Nasal cavity respiratory epithelium epithelial cell of viscerocranial mucosa (primary cell): ENCODE measurements at places on chromosomes 7 and 10. TPM values are rescaled to one million over a fixed set of nuclear protein-coding genes. Genes with fewer than 3 reads are reported as not detected.

COL28A1 gene
- under 0.01 TPM in 1 of 2 replicates, not detected in the other for total RNA-seq

C7orf33 gene
- total RNA-seq = not detected in 2 replicates

HTR5A gene
- not detected in 2 replicates for total RNA-seq

FAM185A gene
- total RNA-seq = 7.2 and 13.0 TPM in 2 replicates

NPSR1 gene
- not detected in 2 replicates for total RNA-seq

CALCR gene
- not detected in 2 replicates for total RNA-seq

ZNF117 gene
- total RNA-seq = 2.4 and 31.0 TPM in 2 replicates

TMEM213 gene
- total RNA-seq = not detected in 2 replicates

PTF1A gene
- not detected in 2 replicates for total RNA-seq

HHEX gene
- total RNA-seq = under 0.01 and 0.28 TPM in 2 replicates

STAG3 gene
- total RNA-seq = 0.07 and 0.34 TPM in 2 replicates

MMRN2 gene
- 0.21 and 8.9 TPM in 2 replicates for total RNA-seq

SNX10 gene
- 1.0 and 3.6 TPM in 2 replicates for total RNA-seq

ITPRID1 gene
- not detected in 2 replicates for total RNA-seq

FAM13C gene
- 1.00 TPM in 1 of 2 replicates, not detected in the other for total RNA-seq

STEAP1 gene
- 9.9 and 20.1 TPM in 2 replicates for total RNA-seq

OR2A5 gene
- total RNA-seq = not detected in 2 replicates

LCOR gene
- total RNA-seq = 38.3 and 44.7 TPM in 2 replicates

ADAMTS14 gene
- total RNA-seq = 0.14 and 0.68 TPM in 2 replicates

FAM180A gene
- 0.14 and 0.34 TPM in 2 replicates for total RNA-seq

SPAM1 gene
- not detected in 2 replicates for total RNA-seq

FGL2 gene
- 0.34 TPM in 1 of 2 replicates, not detected in the other for total RNA-seq

RBM20 gene
- total RNA-seq = under 0.01 and 0.57 TPM in 2 replicates

ANKRD2 gene
- under 0.01 and 0.43 TPM in 2 replicates for total RNA-seq

KAZALD1 gene
- 0.78 and 2.4 TPM in 2 replicates for total RNA-seq

HK1 gene
- total RNA-seq = 125 and 333 TPM in 2 replicates

SLC39A12 gene
- total RNA-seq = not detected in 2 replicates

ESYT2 gene
- total RNA-seq = 84.8 and 117 TPM in 2 replicates

SUGCT gene
- total RNA-seq = 4.5 and 6.5 TPM in 2 replicates

SLC18A3 gene
- total RNA-seq = not detected in 2 replicates

MRPS16 gene
- 58.2 and 83.7 TPM in 2 replicates for total RNA-seq

PGAM2 gene
- total RNA-seq = not detected in 2 replicates

CALML5 gene
- 2.3 and 2.7 TPM in 2 replicates for total RNA-seq

VGF gene
- under 0.01 and 0.34 TPM in 2 replicates for total RNA-seq

CCSER2 gene
- total RNA-seq = 30.4 and 47.0 TPM in 2 replicates

KLF14 gene
- 0.07 TPM in 1 of 2 replicates, not detected in the other for total RNA-seq

AKR1B15 gene
- 0.34 and 0.50 TPM in 2 replicates for total RNA-seq
